MCF 10A (cell line): ENCODE measurements at places on chromosomes 12 and 14.

- DNase-seq: no peak
Measured at GRCh38 chr12:13027032-13027431, 17.1 kb upstream of the FAM234B start.

- DNase-seq: no peak
Measured at GRCh38 chr14:78075033-78075432, 95.1 kb upstream of the NRXN3 start.

- no peak for DNase-seq
Measured at GRCh38 chr14:95346820-95347219, 27.1 kb upstream of the CLMN start.

DNA sequence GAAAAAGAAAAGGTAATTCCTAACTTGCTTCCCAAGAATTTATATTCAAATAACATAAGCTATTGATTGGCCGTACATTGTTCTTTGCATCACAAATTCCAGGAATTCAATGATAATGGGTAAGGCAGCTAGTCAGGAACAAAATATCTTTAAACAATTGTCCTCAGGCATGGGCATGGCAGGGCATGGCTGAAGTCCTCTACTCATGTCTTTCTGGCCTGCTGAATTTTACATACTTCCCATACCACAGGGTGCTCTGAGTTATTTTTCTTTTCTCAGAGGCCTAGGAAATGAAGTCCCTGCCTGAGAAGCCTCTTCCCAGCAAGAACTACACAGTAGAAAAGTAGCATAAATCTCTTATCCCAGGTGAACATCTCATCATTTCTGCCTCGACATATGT is 15.1 kb upstream of the DRAM1 start:
- DNase-seq: no peak

DNA sequence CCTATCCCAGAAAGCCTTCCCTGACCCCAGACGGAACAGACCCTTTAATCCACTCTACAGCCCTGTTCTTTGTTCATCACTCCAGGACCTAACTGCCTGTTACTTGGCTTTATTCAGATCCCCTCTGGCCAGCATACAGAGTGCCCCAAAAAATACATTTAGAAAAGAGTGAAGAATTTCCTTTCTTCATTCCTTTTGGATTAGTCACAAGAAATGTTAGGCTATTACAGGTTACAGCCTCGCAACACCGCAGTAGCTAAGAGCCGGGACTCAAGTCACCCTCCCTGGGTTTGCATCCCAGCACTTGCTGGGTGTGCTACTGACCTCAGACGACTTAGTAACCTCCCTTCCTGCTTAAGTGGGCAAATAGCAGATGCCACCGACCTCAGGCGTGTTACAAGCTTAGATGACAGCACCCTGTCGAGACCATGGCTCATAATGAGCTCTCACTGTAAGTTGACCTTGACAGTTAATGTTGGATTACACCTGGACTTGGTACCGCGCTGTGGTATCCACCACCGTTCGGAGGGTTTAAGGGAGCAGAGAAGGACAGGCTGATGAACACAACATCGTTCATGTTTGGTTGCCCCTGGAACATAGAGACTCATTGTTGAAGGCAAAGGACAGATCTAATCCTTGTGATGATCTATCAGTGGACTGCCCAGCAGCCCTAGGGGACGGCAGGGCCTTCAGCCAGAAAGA is 12.9 kb downstream of the GLRX5 start:
- no peak for DNase-seq

DNA sequence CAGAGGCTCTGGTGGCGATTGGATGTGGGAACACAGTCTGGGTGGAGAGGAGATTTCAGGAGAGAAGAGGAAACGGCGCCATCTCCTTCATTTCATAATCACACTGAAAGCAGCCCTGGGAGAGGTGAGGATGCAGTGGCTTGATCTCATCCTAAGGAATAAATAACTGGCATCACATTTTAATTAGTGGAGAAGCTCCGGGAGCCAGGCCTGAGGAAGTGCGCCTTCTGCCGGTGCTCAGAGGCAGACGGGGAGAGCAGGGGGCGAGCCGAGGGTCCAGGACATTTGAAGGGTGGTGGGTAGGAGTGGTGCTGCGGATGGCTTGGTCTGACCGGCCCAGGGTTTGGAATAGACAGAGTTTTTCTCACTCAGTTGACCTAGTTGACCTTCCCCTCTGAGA is 265.0 kb downstream of the CACNA1C start:
- DNase-seq: no peak

DNA sequence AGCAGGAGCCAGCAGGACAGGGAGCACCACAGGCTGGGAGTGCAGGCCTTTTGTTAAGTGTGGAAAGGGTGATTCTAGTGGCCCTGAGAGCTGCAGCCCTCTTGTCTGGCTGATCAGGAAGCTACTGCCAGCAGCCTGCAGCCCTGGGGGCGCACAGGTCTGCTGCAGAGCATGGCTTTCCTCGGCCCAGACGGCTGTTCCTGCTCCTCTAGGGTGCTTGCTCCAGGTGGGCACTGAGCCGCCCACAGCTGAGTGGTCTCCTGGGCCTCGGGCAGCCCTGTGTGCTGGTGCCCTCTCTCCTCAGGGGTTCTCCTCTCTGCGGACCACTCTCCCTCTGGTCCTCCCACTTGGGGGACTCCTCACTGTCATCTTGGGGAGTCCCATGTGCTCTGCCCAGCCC is 18.9 kb downstream of the CCDC88C start:
- DNase-seq: no peak

DNA sequence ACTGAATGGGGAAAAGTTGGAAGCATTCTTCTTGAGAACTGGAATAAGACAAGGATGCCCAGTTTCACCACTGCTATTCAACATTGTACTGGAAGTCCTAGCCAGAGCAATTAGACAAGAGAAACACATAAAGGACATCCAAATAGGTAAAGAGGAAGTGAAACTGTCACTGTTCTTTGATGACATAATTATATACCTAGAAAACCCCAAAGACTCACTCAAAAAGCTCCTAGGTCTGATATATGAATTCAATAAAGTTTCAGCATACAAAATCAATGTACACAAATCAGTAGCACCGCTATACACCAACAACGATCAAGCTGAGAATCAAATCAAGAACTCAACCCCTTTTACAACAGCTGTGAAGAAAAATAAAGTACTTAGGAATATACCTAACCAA is 157.3 kb upstream of the DDHD1 start:
- DNase-seq: no peak

- no peak for DNase-seq
Measured at GRCh38 chr12:102891756-102892155, 25.3 kb downstream of the PAH start.

- DNase-seq: no peak
Measured at GRCh38 chr14:105034315-105035039, 13.6 kb upstream of the CDCA4 start.

DNA sequence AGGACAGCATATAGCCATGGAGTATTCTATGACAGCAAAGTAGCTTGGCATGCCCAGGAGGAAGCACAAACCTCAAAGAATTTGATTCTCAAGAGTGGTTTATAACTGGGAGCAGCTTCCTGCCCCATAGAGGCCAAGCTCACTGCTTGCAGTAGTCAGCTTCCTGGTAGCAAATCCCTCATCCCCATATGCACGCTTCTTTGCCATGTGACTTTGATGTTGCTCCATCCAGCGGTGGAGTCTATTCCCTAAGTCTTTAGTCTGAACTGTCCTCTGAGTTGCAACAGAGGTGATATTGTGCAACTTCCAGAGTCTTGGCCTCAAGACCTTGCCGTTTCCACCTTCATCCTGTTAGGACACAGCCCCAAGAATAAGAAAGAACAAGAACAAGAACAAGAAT is 996.8 kb upstream of the TMEM132C start:
- peak; percentile 98 for DNase-seq

- peak; percentile 69 for DNase-seq
Measured at GRCh38 chr14:85421186-85421877, 108.6 kb upstream of the FLRT2 start.

- DNase-seq: no peak
Measured at GRCh38 chr12:118706437-118706836, 274.9 kb upstream of the SRRM4 start.

- DNase-seq: no peak
Measured at GRCh38 chr14:91300957-91301356, 56.5 kb upstream of the GPR68 start.

GRCh38 chr12:122086116-122086515 is 7.6 kb downstream of the MLXIP start:
- DNase-seq: no peak

DNA sequence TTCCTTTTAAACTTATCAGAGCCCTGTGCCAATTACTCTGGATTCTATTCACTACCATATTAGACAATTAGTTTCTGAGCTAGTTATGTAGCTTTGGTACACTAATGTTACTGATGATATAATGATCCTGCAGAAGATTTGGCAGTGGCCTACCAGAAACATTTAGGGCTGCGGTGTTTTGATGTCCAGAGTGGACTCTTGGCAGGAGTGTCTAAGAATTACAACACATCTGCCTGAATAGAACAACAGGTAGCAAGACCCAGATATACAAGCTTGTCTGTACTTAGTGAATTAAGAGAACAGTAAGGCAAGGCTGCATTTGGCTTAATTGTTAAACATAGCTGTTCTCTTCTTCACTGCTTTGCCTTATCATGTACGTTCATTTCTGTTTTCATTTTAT is 691.6 kb upstream of the FBXO33 start:
- DNase-seq: peak; percentile 5

GRCh38 chr12:8065991-8066594 is at the start of gene C3AR1:
Gene C3AR1, minus strand, starts transcription at chr12:8066359. Its CDS starts 6,174 bp downstream, at chr12:8060185.
- DNase-seq: peak; percentile 21

DNA sequence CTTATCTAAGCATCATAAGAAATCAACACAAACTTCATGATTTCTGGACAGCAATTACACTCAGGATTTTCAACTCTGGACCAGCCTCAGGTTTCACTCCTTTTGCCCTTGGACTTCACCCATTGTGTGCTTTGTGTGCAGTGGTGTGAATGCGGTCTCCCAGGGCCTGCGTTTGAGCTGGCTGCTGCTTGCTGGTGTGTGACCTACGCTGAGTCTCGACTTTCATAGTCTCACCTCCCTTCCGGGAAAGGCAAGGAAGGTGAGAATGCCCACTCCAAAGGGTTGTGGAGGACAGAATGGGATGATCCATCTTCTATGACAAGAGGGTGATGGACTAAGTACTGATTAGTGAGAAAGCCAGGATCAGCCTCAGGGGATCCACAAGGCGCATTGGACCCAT is 228.8 kb downstream of the C12orf75 start:
- DNase-seq: no peak

DNA sequence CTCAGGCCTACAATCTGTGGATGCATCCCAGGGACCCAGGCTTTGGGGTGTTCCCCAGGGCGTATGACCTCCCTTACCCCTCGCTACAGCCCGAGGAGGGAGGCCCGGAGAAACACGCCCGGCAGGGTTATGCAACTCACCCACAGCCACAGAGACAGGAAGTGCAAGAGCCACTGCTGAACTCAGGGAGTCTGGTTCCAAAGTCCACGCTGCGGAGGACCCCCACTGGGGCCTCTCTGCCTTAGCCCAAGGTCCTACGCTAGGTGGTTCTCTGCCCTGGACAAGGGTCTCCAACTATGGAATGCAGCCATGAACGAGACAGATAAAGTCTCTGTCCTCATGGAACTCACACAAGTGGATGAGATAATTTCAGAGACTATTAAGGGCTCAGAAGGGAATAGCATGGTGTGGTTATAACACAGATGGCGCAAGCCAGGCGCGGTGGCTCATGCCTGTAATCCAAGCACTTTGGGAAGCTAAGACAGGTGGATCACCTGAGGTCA is 11.3 kb downstream of the SCARB1 start:
- DNase-seq: no peak

- DNase-seq: peak; percentile 26
Measured at GRCh38 chr12:51639361-51639760, 48.3 kb downstream of the SCN8A start.

DNA sequence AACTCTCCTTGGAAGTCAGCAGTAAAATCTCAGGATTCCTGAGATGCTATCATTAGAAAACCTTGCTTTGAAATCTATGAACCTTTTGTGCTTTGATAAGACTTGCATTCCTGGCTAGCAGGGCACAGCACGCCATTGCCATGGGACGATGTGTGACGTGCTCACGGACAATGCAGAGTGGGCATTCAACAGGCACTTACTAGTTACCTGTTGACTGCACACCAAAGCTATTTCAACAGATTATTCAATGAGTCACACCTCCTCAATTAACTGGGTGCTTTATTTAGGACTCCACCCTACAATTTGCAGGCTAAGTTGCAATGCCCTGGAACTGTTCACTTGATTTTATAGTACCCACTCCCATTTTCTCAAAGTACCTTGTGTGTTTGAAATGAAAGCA is 11.3 kb downstream of the NOS1 start:
- DNase-seq: peak; percentile 53

DNA sequence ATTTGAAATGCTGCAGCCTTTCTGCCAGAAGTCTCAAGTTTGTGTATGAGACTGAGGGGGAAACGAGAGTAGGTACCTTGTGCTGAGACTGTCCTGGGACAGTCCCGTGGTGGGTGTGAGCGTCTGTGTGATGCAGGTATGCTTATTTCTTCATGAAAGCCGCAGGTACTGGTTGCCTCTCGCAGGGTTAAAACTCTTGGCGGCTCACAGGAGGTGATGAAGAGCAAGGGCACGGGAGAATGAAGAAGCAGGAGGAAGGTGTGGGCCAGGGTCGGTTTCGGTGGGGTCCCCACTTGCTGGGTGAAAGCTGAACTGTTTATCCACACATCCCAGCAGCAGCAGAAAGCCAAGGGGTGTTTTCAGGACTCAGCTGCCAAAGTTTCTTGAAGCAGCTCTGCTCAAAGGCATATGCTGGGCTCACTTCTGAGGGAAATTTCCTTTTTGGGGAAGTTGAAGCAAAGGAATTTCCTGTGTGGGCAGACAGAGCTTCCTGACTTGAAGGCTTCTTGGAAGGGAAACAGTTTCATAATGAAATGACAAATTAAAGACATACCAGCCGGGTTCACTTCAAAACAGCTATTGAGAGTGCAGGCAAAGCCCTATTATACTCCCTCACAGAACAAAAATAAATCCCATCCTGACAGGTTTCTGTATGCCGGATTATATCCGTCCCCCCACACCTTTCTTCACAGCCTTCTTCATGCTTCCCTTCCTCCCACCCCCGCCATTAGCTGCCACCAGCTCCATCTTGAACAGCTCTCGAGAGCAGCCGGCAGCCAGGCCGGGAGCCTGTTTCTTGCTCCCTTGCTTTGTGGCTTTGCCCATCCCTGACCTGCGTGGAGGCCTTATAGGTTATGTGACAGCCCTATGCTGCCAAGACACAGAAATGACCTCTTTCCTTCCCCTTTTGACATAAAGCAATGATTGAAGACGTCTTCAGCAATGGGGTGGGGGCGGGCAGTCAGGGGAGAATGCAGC is 116.6 kb downstream of the ETV6 start:
- DNase-seq: peak; percentile 23

GRCh38 chr14:32201816-32202490 is at the start of gene RNU6-7:
Gene RNU6-7, plus strand, starts transcription at chr14:32202045.
- DNase-seq: peak; percentile 42
